ENCODE measurements at places on chromosomes 11 and 22.

- DNase-seq: no peak
- peak overlapping the region; percentile 91 for H3K4me3 ChIP-seq
- H3K27me3 ChIP-seq: no peaks in the 10 kb centered on the region
- H3K27ac ChIP-seq: peak overlapping the region; percentile 93
- peaks cover 54% of the 10 kb centered on the region for H3K4me1 ChIP-seq
These were observed 2.2 kb downstream of the CD59 start for GRCh38 chr11:33733980-33734379.

DNA sequence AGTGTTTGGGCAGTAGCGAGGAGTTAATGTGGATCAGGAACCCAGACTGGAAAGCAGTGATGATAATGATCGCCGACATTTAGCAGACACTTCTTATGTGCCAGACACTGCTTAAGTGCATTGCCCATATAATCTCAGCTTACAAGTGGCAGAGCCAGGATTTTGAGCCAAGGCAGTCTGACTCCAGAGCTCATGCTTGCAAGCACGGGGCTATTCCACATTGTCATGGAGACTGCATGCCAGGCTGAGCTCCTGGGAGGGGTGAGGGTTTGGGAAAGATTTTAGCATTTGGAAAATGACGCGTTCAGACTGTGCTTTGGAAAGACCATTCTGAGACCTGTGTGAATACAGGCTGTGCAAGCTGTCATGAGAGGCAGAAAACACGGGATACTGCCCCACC is 302.7 kb downstream of the DDX10 start:
- no peaks in the 10 kb centered on the region for H3K36me3 ChIP-seq
- no peaks in the 10 kb centered on the region for H3K27me3 ChIP-seq
- no peak overlapping the region for H3K4me3 ChIP-seq
- peaks cover 11% of the 10 kb centered on the region for H3K4me1 ChIP-seq
- peak; percentile 65 for DNase-seq

DNA sequence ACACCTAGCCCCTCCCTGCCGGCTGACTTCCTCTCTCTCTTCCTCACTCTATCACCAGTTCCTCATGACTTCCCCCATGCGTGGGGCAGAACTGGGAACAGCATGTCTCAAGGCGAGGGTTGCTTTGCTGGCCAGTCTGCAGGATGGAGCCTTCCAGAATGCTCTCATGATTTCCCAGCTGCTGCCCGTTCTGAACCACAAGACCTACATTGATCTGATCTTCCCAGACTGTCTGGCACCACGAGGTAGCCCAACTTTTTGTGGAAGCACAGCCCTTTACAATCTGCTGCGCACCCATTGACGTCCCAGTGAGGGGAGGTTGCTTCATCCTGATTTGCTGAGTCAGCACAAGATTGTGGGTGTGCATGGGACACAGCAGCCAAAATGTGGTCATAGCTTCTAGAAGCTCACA is 8.6 kb downstream of the TCN2 start:
- H3K36me3 ChIP-seq: peaks cover 84% of the 10 kb centered on the region
- no peaks in the 10 kb centered on the region for H3K4me1 ChIP-seq
- no peaks in the 10 kb centered on the region for H3K27me3 ChIP-seq

- no peaks in the 10 kb centered on the region for H3K27me3 ChIP-seq
- H3K27ac ChIP-seq: peak overlapping the region; percentile 94
- no peaks in the 10 kb centered on the region for H3K36me3 ChIP-seq
- peak overlapping the region; percentile 82 for H3K4me3 ChIP-seq
These were observed 67.0 kb downstream of the ETS1 start for GRCh38 chr11:128520206-128520887.

- no peaks in the 10 kb centered on the region for H3K36me3 ChIP-seq
- no peaks in the 10 kb centered on the region for H3K4me1 ChIP-seq
- no peak overlapping the region for H3K27ac ChIP-seq
These were observed 330.4 kb downstream of the TMEM135 start for GRCh38 chr11:87368151-87368550.

DNA sequence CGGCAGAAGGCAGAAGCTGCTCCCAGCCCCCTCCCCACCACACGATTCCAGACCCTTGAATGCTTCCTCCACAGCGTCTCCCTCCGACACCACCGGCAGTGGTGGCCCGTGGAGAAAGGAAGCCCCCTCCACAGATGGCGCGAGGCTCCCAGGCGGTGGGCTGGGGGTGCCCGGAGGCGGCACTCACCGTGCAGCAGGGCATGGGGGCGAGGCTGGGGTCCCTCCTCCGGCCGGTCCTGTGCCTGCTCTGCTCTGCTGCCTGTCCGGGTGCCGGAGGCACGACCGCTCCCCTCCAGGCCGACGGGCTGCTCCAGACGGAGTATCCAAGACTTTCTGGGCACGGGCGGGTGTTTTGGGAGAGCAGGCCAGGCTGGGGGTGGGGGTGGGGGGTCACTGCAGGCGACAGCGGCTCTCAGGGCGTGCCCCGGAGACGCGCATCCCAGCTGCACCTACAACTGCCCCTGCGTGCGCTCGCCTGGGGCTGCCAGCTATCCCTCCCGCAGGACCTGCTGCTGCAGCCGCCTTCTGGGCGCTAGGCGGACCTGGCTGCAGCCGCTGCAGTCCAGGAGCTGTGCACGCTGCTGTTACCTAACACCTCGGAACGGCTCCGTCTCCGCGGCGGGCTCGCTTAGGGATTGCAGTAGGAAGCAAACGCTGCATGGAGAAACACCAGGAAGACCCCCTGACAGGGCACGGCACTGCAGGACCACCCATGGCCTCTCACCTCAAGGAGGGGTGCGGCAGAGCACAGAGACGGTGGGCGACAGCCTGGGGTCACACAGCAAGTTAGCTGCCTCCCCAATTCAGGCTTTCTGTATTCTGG is 15.2 kb downstream of the MRGPRG start:
- H3K4me1 ChIP-seq: peaks cover 26% of the 10 kb centered on the region
- H3K4me3 ChIP-seq: no peak overlapping the region
- no peak overlapping the region for H3K27ac ChIP-seq
- peak; percentile 62 for DNase-seq
- peaks cover 61% of the 10 kb centered on the region for H3K27me3 ChIP-seq

GRCh38 chr11:73175551-73176144 is 33.5 kb upstream of the FCHSD2 start:
- no peak overlapping the region for H3K27ac ChIP-seq
- peak; percentile 45 for DNase-seq
- no peak overlapping the region for H3K4me3 ChIP-seq
- H3K36me3 ChIP-seq: no peaks in the 10 kb centered on the region

DNA sequence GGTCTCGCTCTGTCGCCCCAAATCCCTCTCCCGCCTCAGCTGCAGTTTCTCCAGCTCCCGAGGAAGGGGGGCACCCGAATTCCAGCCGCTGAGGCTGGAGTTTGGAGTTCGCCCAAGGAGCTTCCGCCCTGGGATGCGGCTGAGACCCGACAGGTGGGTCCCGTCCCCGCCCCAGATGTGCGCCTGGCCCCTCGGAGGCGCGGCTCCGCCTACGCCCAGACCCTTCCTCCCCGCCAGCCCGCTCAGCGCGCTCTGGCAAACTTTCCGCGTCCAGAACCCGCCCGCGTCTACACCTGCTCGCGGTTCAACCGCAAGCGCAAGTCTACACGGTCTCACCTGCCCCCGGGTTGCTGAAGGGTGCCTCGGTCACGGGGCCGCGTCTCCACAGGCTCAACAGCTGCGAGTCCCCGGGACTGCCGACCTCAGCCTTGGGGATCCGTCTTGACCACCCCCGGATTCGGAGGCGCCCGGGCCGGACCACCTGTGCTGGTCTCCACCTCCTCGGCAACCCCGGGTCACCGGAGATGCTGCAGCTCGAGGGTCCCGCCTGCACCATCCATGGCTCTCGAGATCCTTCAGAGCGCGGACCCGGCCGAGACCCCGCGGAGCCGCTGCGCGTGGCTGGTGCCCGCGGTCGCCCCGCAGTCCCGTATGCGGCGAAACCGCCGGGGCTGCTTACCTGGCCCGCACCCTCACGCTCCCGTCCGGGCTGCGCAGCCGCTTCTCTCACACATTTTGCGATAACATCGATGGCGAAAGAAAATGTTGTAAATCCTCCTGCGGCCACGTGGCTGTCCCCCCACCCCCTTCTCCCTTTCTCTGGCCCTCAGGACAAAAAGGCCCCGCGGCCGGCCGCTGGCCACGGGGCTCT is 63.6 kb downstream of the NFAM1 start:
- peak overlapping the region; percentile 82 for H3K27ac ChIP-seq
- no peaks in the 10 kb centered on the region for H3K36me3 ChIP-seq

DNA sequence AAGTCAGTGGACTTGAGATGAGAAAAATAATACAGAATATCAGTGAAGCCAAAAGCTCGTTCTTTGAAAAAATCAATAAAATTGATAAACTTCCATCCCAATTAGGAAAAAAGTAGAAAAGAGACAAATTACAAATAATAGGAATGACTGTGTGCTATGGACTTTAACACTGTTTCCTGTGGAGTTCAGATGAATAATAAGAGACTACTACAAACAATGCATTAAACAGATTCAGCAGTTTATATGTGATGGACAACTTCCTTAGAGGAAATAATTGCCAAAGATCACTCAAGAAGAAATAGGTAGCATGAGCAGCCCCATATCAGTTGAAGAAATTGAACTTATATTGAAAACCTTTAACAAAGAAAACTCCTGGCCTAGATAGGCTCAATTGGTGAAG is 99.7 kb downstream of the PPP6R3 start:
- peaks cover 7% of the 10 kb centered on the region for H3K36me3 ChIP-seq
- H3K4me1 ChIP-seq: no peaks in the 10 kb centered on the region
- H3K4me3 ChIP-seq: no peak overlapping the region
- no peaks in the 10 kb centered on the region for H3K27me3 ChIP-seq

DNA sequence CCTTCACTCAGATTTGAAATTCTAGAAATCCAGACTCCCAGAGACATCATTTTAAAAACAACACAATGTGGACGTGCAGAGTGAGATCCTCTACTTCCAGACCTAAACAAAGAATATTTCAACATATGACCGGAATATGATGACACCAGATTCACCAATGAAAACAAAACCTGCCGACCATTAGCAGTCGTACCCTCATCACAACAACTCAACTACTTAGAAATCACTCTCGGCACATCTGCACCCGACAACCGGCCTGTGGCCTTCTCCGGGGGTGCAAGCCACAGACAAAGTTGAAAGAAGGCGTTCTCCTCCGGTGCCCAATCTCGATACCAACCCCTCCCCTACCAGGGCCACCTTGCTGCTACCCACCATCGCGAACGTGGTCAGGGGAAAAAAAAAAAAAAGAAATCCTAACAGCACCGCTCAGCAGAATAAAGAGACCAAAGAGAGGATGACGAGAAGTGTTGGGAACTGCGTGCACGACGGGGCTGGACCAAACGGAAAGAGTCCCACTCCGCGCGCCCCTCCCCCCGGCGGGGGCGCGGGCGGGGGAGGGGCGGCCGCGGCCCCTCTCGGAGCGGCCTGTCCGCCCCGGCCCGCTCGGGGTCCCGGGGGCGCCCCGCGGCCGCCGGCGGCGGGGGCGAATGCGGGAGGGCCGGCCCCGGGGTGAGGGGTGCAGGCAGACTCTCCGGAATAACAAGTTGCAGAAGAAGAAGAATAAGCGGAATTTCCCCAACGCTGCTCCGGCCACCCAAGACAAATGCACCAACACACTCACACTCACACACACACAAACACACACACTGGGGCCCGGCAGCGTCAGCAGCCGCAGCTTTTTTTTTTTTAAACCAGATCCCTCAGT is 1.7 kb downstream of the PHF21A start:
- H3K27me3 ChIP-seq: no peaks in the 10 kb centered on the region
- peaks cover 54% of the 10 kb centered on the region for H3K4me1 ChIP-seq
- DNase-seq: peak; percentile 73
- peak overlapping the region; percentile 93 for H3K4me3 ChIP-seq
- no peaks in the 10 kb centered on the region for H3K36me3 ChIP-seq

DNA sequence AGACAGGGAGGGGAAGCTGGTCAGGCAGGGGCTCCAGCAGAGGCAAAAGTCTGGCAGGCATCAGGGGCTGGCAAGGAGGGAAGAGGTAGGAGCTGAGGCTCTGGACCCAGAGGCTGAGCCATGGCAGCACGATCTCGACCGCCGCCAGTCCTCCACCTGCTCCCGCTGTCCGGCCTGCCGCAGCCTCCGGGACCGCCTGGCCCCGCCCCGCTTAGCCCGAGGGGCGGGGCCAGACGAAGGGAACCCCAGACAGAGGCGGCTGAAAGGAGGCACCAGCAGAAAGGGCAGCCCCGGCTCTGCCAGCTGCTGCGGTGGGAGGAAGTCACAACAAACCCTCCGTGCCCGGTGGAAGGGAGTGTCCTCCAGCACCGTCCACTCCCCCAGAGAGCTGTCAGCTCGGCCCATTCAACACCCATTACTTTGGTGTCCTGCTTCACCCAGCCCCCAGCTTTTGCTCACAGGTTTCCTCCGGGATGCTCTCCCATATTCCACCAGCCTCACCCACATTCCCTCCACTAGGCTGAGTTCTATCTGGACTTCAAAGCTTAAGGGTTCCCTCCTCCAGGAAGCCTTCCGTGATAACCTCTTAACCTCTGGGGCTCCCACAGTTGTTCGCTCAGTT is at the start of gene MFNG:
Gene MFNG (minus strand): TSS at position 161 of the 622 bp plus-strand sequence. CDS start 207 bp downstream, outside the sequence.
- H3K4me1 ChIP-seq: no peaks in the 10 kb centered on the region
- H3K36me3 ChIP-seq: no peaks in the 10 kb centered on the region
- peak; percentile 77 for DNase-seq
- peak within 1 kb of the TSS; percentile 65 for H3K27ac ChIP-seq

- peaks cover 19% of the 10 kb centered on the region for H3K4me1 ChIP-seq
- peak; percentile 51 for DNase-seq
- H3K27ac ChIP-seq: no peak overlapping the region
These were observed 34.7 kb upstream of the PRR5 start for GRCh38 chr22:44667276-44667675.

DNA sequence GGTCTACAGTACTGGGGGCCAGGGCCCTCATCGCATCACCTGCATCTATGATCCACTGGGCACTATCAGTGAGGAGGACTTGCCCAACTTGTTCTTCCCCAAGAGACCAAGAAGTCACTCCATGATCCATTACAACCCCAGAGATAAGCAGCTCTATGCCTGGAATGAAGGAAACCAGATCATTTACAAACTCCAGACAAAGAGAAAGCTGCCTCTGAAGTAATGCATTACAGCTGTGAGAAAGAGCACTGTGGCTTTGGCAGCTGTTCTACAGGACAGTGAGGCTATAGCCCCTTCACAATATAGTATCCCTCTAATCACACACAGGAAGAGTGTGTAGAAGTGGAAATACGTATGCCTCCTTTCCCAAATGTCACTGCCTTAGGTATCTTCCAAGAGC is 3.8 kb upstream of the PPFIBP2 start:
- H3K27me3 ChIP-seq: no peaks in the 10 kb centered on the region
- H3K36me3 ChIP-seq: no peaks in the 10 kb centered on the region
- H3K4me1 ChIP-seq: peaks cover 25% of the 10 kb centered on the region
- no peak overlapping the region for H3K4me3 ChIP-seq

DNA sequence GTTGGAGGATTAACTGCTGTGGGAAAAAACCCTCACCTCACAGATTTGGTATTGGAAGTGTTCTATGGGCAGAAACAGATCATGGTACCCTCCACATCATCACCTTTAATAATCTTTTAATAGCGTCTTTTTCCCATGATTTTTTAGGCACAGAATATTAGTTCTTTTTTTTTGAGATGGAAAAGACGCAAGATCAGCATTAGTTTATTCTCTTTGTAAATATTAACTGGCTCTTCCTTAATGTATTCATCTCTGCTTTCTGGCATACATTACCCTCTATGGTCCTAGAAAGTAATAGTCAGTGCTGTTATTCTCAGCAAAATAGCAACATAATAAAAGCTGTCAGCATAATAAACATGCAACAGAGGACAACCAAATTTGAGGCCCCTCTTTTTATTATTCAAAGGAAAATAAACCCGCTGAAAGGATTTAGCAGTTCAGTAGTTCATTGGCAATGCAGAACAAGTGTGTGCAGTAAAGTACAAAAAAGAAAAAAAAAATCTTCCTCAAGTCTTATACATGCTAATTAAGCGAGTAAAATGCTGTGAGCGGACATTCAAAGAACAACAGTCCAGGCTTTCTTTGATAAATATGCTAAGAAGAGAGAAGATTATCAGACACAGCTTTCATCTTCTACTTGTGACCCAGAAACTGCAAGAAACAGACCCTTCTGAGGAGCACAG is 37.5 kb upstream of the DDI1 start:
- H3K4me1 ChIP-seq: peaks cover 11% of the 10 kb centered on the region
- no peak overlapping the region for H3K4me3 ChIP-seq
- no peaks in the 10 kb centered on the region for H3K36me3 ChIP-seq
- no peak overlapping the region for H3K27ac ChIP-seq
- no peaks in the 10 kb centered on the region for H3K27me3 ChIP-seq
- no peak for DNase-seq

All from sigmoid colon (tissue), 7 donors.